ENCODE measurements at places on chromosomes 4 and X.

GRCh38 chrX:102651242-102652011 lies at the start of gene GPRASP1:
Gene GPRASP1, plus strand, starts transcription at chrX:102651483. Its CDS starts 2,431 bp downstream, at chrX:102653914.
- no peak for DNase-seq

DNA sequence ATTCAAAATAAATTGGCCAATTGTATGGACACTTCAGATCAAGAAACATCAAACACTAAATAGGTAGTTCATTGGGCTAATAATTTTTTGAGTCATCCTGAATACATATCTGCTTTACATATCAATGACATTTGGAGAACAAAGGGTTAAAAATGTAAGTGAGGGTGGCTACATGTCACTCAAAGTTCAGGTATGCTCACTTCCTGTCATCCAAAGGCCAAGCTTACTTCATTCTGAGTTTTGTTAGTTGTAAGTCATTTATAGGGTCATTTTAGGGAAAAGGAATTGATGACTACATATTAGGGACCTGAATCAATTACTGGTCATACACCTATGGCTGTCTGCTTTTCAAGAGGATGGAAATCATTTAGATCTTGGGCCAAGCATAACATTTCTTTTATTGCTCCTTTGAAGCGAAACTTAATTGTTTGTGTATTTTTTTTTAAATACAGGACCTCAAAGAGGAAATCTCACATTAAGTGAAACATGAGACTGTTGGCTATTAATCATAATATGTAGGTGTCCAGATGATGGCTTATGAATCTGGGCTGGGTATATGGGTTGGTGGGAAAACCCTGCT lies 119.2 kb upstream of the LEF1 start:
- no peak for DNase-seq

DNA sequence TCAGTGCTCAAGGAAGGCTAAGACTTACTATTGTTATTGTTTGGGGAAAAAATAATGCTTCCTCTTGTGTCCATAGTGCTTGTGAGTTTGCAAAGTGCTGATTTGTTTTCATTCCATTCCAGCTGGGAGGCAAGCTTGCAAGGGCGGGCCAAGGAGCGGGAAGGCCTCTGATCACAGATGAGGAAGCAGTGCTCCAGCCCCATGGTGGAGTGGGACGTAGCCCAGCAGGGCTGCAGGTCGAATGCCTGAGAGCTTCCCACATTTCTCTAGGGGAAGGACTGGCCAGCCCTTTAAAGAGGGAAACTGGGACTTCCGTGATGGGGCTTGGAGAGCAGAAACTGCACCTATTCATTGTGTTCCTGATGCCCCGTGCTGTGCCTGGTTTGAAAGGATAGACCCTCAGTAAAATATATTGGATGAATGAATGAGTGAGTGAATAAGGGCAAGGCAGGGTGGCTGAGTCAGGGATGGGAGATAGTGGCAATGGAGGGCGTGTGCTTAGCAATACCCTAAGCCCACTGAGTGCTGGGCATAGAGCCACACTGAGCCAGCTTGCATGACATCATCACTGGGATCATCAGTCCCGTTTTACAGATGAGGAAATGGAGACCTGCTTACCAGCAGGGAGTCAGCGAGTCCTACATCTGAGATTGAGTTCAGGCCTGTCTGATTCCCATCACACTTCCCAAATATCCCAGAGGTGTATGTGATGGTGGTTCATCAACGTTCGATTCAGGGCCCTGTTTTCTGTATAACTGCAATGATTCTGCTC lies 17.9 kb upstream of the NSG1 start:
- no peak for DNase-seq

- DNase-seq, result no peak
Measured at GRCh38 chrX:97846718-97847237, 963.1 kb downstream of the RPA4 start.

GRCh38 chr4:152359208-152360044 lies 176.5 kb downstream of the FBXW7 start:
- DNase-seq, result no peak

GRCh38 chr4:83074086-83074704 lies 39.2 kb downstream of the COPS4 start:
- DNase-seq, result no peak

GRCh38 chrX:8971116-8971515 lies 62.8 kb downstream of the FAM9B start:
- no peak for DNase-seq

DNA sequence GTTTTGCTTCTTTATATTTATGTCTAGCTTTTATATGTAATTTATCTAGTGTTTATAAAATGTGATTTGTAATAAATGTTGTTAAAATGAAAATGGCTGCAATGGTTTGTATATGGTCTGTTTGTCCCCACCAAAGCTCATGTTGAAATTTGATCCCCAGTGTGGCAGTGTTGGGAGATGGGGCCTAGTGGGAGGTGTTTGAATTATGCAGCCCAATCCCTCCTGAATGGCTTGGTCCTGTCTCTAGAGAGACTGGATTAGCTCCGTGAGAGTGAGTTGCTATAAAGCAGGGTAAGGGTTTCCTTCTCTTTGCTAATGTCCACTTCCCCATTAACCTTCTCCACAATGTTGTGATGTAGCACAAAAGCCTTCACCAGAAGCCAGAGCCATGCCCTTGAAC lies 30.0 kb upstream of the JADE3 start:
- no peak for DNase-seq
